ENCODE measurements at places on chromosomes 4 and X.

GRCh38 chr4:155603360-155603891, 63.2 kb upstream of the GUCY1A1 start:
- no peak for DNase-seq

GRCh38 chr4:121778991-121779628, 14.1 kb upstream of the SMIM43 start:
- DNase-seq = no peak

GRCh38 chrX:20284992-20285391, 18.3 kb upstream of the RPS6KA3 start:
- no peak for DNase-seq

DNA sequence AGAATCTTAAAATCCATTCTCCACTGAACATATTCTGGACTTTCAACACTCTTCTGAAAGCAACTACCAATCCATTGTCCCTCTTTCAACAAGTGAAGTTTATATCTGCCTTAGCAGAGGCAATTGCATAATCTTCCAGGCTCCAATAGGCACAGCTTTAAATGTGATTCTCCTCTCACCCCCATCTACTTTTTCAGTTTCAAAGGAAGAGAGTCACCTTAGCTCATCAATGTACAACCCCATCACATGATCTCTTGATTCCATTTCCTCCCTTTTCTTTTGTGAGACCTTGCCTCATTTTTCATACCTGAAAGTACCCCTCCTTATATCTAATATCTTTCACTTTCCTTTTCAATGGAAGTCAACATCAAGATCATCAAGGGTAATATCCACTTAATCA, 921.7 kb upstream of the EPHA5 start:
- no peak for DNase-seq

DNA sequence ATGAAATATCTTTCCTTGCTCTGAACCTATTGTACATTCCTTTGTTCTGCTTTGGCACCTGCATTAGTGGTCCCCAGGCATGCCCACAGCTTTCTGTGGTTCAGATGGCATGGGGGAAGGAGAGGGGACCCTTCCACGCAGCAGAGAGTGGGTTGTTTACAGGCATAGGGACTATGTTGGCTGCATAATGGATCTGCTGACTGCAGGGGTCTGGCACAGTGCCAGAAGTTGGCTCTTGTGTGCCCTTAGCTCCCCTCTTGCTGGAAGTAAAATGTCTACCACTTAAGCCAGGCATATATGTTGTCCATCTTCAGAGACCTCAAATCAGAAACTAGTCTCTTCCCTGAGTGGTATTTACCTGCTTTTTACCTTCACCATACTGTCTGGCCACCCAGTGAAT, 651.9 kb upstream of the PCDH7 start:
- DNase-seq = no peak

DNA sequence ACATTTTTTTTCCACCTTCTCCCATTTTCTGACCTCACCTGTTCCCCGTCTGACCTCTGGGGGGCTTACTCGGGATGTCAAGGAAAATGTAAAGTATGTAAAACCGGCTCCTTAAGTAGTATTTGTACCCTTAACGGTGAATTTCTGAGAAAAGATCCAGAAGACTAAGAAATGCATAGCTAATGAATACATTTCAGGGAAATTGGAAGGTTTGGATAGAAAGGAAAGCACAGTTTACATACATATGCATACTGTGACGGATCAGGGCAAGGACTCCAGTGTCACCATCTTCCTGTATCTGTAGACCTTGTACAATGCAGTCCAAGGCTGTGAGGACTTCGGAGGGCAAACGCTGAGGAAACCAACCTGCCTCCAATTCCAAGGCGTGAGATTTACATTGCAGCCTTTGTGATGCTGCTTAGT, 2185.9 kb upstream of the TENM3 start:
- DNase-seq = no peak

DNA sequence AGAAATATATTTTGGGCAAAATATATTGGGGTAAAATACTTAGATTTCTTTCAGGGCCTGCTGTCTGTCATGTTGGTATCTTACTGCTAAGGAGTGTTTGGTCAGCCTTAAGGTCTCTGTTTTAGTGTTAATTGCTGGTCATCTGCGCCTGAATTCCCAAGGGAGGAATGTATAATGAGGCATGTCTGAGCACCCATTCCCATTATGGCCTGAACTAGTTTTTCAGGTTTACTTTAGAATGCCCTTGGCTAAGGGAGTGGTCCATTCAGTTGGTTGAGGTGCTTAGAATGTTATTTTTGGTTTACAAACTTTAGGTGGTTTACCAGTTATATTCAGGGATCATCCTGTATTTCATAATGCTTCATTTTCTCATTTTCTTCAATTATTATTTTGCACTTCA, 125.9 kb downstream of the CFAP299 start:
- no peak for DNase-seq

GRCh38 chr4:90845777-90846176, 718.6 kb downstream of the CCSER1 start:
- no peak for DNase-seq

- no peak for DNase-seq
Measured at GRCh38 chr4:179817317-179817716, 2375.1 kb upstream of the AGA start.

Data from hepatocyte (in vitro differentiated cells).